Activated CD4-positive, alpha-beta T cell treated with anti-CD3 and anti-CD28 coated beads for 24 hours (primary cell): ENCODE measurements at places on chromosomes 1 and 21.

GRCh38 chr21:20998456-20998789 lies 214 bp downstream of the NCAM2 start:
- DNase-seq: no peak

DNA sequence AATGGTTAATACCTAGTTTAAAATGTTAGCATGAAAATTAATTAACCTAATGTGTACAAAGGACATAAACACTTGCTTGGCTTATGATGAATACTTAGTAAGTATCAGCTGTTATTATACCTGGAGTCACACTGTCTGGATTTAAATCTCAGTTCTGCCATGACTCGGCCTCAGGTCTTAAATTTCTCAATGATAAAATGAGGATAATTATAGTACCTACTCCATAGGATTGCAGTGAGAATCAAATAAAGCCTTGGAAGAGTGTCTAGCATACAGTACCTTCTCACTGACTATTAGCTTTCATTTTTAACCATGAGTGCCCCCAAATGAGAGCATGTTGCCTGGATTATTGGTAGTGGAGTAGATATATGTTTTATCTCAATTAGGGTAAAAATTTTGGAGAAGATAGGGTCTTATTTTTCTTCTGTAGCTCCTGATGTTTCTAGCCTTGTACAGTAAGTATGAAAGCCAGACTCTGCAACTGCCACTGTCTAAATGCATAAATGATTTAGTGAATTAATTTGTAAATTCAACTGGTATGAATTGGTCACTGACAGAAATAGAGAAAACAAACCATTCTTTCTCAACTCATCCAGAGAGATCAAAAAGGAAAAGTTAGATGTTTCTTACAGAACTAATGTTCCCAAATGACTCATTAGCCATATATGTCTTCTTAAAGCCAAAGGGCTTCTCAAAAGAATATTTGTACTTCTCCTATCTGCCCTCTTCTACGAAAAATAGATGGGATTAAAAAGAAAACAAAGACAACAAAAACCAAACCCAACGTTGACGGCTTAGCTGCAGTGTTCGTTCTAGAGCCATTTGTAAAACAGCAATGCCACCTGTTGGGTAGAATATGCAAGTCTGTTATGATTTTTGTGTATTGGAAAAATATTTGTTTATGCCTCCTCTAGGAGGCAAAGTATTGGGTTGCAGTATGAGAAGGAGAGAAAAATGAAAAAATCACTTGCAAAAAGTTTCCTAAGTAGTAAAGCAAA lies 53.8 kb upstream of the MROH9 start:
- no peak for DNase-seq

- no peak for DNase-seq
These were observed 156.3 kb upstream of the C1orf87 start for GRCh38 chr1:60229821-60230220.

GRCh38 chr21:39454949-39455668 lies 3.3 kb downstream of the SH3BGR start:
- no peak for DNase-seq

DNA sequence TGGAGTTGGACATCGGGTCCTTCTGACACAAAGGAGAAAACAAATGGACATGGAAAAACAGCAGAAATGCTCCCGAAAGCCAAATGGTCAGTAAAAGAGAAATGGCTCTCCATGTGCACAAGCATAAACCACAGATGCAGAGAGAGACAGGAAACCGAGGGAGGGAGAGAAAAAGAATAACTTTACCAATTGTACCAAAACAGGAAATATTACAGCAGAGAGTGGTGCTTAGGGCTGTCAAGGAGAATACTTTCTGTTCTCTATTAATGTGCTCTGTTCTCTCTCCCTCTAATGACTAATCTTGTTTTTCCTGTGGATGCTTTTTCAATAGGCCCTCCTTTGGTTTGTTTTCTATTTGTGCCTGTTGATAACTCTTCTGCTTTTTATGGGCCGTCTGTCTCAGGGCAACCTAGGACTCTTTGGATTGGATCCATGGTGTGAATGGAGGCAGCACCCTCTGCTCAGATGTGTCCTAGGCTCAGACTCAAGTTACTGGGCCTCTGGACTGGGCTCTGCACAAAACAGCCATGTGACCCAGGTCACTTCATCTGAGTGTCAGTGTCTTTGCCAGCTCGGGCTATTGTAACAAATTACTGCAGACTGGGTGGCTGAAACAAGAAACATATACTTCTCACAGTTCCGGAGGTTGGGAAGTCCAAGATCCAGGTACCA lies 663.0 kb downstream of the NPHP4 start:
- no peak for DNase-seq

GRCh38 chr1:223775054-223775453 lies 62.7 kb downstream of the CAPN2 start:
- no peak for DNase-seq

DNA sequence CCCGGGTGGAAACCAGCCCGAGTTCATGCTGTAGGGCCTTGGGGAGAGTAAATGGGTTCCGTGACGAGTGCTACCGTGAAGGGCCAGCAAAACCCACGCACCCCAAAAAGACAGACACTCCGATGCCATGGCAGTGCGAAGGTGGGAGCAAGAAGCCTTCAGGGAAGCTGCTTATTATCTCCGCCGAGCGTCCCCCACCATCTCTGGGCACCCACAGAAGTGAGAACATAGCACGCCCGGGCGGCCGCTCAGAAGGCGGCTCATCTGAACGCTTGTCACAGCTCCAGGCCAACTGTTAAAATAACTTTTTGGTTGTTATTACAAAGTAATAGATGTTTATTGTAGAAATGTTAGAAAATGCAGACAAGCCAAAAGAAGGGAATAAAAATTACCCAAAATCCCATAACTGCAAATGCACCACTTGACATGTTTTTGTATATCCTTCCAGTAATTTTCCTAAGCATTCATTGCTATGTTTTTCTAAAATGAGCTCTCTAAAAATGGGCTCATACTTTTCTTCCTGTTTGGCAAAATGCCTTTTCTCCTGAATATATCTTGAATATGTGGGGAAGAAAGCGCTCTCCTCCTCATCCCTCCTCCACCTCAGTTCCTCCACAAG lies 234.9 kb downstream of the NPHP4 start:
- no peak for DNase-seq

DNA sequence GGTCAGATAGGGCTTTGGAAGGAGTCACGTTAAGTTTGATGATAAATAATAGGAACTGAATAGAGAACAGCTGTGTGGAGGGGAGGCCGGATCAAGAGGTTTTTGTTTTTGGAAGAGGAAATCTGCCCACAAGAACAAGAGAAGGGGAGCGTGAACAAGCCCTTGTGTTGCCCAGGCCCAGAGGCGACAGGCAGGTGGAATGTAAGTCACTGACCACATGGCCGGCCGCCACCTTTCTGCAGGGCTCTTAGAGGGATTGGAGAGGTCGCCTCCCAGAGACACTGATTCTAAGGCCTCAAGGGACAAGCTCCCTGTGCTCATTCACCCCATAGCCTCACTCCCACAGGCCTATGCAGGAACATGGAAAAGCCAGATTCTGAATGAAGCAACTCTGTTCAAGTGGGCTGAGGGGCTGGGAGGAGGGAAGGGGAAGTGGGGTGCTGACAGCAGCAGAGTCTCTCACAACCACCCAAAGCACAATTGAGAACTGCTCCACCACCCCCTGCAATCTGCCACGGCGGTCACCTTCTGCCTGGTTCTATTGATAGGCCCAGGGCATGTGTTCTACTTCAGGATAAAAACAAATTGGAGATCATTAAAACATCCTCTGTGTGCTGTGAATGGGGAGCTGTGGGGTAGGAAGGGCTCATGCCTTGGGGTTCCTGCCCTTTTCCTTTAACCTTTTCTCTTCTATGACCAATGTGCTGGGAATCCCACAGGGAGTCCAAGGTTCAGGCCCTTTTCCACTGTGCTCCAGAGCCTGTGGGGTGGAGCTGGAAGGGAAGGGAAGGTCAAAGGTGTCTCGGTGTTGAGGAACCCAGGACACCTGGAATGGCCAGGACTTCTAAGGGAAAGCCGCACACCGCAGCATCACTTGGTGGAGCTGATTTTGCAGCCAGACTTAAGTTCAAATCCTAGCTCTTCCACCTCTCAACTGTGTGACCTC lies 63.3 kb upstream of the PARP1 start:
- no peak for DNase-seq

DNA sequence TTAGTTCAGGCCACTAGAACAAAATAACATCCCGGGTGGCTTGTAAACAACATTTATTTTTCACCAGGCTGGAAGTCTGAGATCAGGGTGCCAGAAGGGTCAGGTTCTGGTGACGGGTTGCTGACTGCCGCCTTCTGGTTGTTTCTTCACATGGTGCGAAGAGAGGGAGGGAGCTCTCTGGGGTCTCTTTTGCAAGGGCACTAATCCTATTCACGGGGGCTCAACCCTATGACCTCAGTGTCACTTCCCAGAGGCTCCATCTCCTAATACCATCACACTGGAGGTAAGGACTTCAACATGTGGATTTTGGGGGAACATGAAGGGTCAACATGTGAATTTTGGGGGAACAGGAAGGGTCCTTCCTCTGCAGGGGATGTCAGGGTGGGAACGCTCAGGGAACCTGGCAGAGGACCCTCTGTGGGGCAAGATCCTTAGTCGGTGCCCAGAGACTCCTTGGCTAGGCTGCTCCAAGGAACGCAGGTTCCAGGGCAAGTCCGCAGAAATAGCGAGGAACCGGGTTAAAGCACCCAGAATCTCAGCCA lies 8.7 kb upstream of the C2CD2 start:
- DNase-seq: no peak

DNA sequence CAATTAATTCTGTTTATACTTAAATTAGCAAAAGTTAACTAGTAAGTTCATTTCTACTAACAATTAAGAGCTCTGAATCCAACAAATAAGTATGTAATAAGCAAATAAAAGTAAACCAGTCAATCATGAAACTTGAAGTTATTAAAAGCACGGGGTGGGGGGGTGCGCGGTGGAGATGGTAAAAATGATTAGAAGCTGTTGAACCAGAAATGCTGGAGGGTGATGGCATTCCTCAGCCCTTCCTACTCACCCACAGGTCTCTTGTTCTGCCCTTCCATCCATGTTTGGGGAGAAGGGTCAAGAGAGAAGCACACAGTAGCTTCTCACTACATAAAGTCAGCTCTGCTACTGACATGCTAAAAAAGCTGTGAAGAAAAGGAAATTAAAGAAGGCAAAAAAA lies 63.5 kb downstream of the AKT3 start:
- DNase-seq: no peak

DNA sequence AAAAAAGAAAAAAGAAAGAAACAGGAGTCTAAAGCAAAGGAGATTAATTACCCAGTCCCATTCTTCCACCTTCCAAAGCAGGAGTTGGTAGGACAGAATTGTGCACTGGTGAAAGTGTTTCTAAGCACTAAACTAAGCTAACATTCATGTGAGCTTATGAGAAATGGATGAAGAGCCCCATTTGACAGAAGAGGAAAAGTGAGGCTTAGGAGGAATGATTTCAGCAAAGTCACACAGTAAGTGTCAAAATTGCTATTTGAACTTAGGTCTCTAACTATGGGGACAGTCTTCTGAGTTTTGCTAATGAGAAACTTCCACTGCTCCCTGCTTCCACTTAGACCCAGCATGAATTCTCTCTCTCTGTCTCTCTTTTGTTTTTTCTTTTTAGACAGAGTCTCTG lies 18.7 kb downstream of the LCK start:
- DNase-seq: no peak

GRCh38 chr1:84412316-84412942 lies 14.1 kb downstream of the DNASE2B start:
- no peak for DNase-seq

- DNase-seq: no peak
These were observed 23.1 kb upstream of the PHTF1 start for GRCh38 chr1:113782406-113782805.

DNA sequence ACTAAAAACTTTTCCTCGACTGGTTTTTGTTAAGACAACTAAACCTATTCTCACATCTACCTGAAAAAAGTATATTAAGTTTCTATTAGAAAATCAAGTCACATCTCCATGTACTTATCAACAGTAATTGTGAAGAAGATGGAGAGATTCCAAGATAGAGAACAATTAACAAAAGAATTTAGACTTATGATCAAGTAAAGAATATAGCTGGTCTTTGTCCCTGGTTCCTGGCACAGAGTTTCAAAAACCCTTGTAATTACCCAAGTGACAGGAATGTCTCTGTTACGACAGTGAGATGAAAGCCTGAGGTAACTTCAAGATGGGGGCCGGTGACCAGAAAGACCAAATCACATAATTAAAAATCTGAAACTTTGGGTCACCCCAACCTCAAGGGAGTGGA lies 91.6 kb downstream of the ASH1L start:
- no peak for DNase-seq

DNA sequence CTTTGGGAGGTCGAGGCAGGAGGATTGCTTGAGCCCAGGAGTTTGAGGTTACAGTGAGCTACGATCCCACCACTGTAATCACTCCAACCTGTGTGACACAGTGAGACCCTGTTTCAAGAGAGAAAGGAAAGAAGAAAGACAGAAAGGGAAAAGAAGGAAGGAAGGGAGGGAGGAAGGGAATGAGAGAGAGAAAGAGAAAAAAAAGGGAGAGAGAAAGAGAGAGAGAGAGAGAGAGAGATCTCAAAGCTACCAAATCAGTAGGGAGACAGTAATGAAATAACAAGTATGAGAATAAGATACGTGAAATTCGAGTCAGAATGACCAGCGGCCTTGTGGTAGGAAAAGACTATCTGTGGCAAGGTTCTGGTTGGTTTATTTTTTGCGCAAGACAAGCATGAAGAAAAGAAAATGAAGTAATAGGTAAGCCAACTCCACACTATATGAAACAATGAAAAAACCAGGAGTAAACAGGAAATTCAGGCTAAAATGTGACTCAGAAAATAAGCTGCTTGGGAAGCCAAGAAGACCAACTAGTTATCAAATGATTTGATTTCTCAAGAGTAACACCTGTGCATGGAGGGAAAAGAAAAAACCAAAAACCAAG lies 8.9 kb downstream of the MTF1 start:
- DNase-seq: no peak

DNA sequence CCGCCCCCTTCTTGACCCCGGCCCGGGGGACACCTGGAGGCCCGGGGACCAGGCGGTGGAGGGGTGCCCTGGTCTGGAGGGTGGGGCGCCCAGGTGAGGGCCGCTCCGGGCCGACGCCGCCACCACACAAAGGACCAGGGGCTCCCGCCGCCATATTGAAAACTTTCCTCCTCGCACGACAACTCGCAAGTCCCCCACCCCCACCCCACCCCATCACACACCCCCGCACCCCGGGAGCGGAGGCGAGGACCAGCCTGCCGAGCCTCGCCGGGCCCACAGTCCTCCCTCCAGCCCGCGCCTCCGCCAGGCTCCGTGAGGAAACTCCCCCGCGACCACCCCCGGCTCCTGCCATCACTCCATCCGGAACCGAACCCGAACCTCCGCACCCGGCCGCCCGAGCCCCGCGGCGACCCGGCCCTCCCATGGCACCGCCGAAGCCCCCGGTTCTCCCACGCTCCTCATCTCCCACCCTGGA lies 733 bp downstream of the KDM5B start:
- DNase-seq: peak; percentile 18
